ENCODE measurements at places on chromosomes 7 and 10.

- DNase-seq = no peak
Observed at GRCh38 chr10:103181244-103181643, 11.8 kb downstream of the NT5C2 start.

- DNase-seq = no peak
Observed at GRCh38 chr10:71316056-71316785, 2.8 kb upstream of the SLC29A3 start.

DNA sequence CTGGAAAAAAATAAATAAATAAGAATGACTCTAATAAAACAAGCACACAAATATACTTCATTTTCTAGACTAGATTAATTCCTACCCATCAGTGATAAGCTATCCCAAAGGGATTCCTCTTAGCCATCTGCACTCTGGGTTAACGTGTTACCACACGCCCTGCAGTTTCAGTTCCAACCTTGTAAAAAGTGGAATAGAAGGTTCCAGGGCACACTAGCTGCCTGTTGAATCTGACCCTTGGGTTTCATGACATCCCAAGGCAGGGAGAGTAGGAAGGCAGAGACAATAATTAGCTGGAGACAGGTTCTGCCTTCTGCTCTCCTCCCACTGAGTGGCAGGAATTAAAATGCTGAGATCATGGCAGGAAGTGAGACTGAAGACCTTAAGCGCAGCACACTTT lies 33.5 kb downstream of the SLC37A3 start:
- no peak for DNase-seq

- no peak for DNase-seq
Observed at GRCh38 chr7:112503361-112503972, 22.7 kb downstream of the LSMEM1 start.

GRCh38 chr10:63256009-63256773 lies 123.1 kb downstream of the NRBF2 start:
- no peak for DNase-seq

DNA sequence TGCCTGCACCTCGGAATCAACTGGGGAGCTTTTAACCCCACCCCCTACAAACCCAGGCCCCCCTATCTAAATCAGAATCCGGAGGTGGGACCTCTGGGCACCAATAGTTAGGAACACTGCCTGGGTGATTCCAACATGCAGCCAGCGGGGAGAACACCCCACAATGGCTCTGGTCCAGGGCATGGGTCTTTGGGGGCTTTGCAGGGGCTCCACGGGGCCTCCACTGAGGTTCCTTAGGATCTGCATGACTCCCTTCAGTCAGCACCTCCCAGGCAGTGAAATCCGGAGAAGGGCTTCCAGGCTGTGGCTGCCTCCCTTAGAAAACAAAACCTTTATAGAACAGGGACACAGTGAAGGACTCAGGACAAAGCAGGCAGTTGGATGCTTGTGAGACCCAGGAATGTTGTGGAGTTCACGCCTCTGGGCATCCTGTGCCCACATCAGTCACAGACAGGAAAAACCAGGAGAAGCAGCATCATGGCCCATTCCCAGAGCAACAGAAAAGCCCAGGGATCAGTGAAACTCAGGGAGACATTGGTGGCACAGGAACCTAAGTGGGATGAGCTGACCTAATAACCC lies 16.5 kb upstream of the AOC1 start:
- no peak for DNase-seq

DNA sequence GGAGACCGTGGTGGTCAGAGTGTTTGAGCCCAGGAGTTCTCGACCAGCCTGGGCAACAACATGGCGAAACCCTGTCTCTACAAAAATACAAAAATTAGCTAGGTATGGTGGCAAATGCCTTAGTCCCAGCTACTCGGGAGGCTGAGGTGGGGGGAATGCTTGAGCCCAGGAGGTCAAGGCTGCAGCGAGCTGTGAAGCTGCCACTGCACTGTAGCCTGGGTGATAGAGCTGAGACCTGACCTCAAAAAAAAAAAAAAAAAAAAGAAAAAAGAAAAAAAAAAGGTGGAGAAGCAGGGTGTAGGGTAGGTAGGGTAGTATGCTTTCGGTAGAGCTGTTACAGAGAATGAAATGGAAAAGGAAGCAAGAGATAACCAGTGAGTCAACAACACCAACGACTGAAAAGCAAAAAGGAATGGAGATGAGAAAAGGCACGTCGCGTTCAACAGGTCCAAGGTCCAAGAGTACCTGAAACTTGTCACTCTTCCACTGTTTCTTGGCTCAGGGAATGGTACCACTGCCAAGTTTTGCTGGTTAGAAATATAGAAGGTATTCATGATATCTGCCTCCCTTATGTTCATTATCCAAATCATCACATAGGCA lies 4.3 kb upstream of the RSBN1L start:
- DNase-seq = no peak

GRCh38 chr10:78829565-78829964 lies 239.2 kb upstream of the ZMIZ1 start:
- DNase-seq = no peak

DNA sequence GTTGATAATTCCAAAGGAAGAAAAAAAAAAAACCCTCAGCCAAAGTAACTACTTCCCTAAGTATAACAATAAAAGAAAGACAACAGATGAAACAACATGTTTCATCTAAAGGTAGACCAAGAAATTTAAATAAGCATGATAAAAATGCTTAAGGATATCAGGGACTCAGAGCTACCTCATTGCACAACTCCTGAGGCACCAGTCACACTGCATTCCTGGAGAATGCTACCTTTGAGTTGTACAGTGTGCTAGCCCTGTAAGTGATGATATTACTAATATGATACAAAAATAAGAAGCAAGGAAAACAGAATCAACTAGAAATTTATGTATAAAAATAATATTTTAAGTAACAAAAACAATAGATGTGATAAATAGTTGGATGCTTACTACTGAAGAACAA lies 29.5 kb upstream of the C7orf33 start:
- no peak for DNase-seq

DNA sequence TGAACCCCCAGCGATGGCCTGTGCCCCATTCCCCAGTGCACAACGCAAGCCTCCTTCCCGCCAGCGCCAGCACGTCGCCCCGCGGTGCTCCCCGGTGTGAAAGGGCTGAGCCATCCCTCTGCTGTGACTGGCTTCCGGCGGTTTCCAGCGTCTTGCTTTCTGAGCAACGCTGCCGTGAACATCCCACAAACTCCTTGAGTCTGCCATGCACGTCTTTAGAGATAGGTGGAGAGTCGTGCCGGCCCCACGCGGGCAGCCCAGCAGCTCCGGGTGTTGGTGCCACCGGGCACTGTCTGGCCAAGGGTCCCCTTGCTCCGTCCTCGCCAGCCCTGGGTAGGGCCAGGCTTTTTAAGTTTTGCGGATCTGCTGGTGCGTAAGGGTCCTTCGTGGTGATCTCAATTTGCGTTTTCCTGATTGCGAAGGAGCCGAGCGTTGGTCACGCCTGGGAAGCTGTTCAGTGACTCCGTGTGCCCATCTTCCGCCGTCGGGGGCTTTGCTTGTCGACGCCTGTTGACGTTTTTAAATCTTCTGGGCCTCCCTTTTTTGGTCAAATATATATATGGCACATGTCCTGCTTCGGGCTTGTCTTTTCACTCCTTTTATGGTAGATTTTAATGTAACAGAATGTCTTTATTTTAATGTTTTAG lies 70.6 kb downstream of the FOXL3 start:
- DNase-seq = peak; percentile 36

GRCh38 chr10:61051344-61051743 lies 107.4 kb upstream of the RHOBTB1 start:
- DNase-seq = no peak

DNA sequence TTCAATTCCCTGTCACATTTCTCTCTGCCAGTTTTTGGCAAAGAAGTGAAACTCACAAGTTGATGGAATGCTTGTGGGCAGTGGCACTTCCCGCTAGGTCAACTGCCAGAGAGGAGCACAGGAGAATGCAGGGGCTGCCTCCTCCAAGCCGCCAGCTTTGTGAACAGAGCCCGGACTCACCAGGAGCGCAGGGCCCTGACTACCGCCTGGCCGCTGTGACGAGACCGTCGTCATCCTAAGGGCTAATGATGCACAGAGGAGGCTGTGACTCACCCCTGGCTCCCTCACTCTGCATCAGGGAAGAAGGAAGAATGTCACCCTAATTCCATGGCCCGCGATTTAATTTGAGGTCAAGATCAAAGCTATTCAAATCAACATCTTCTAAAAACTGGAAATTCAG lies 123.9 kb downstream of the TAX1BP1 start:
- DNase-seq = no peak

All from activated T-cell treated with anti-CD3 and anti-CD28 coated beads for 48 hours (primary cell).